ENCODE measurements at places on chromosomes 13 and 19. TPM values are rescaled to one million over a fixed set of nuclear protein-coding genes. Genes with fewer than 3 reads are reported as not detected.

DNA sequence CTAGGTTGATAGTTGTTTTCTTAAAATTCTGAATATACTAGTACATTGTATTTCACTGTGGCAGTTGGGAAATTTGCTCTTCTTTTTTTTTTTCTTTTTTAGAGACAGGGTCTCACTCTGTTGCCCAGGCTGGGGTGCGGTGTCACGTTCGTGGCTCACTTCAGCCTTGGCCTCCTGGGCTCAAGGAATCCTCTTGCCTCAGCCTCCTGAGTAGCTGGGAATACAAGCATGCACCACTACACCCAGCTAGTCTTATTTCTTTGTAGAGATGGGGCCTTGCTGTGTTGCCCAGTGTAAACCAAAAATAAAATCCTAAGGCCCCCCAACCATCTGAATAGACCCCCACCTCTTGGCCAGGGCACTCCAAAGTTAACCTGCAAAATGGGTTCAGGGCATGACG lies 79.3 kb downstream of the FNDC3A start:
- no peak overlapping the region for H3K27ac ChIP-seq
- H3K4me1 ChIP-seq, result no peaks in the 10 kb centered on the region
- H3K36me3 ChIP-seq, result peaks cover 4% of the 10 kb centered on the region
- H3K4me3 ChIP-seq, result no peak overlapping the region
- DNase-seq, result no peak

DNA sequence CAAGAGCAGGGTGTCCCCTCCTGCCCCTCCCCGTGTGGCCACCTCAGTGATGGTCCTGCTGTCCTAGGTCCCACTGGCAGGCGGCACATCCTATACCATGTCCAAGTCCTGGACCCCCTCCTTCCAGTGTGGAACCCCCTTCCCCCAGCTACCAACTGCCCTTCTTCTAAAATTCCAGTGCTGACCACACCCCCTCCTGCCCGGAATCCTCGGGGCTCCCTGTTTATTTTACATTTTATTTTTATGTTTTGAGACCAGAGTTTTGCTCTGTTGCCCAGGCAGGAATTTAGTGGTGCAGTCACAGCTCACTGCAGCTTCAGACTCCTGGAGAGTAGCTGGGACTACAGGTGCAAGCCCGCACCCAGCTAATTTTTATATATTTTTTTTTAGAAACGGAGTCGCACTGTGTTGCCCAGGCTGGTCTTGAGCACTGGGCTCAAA lies 945 bp upstream of the CPAMD8 start:
- no peaks in the 10 kb centered on the region for H3K4me1 ChIP-seq
- H3K4me3 ChIP-seq, result no peak overlapping the region
- peaks cover 12% of the 10 kb centered on the region for H3K27me3 ChIP-seq
- DNase-seq, result no peak
- peaks cover 23% of the 10 kb centered on the region for H3K36me3 ChIP-seq

- H3K27ac ChIP-seq, result no peak overlapping the region
- no peaks in the 10 kb centered on the region for H3K27me3 ChIP-seq
- no peaks in the 10 kb centered on the region for H3K36me3 ChIP-seq
- H3K4me1 ChIP-seq, result peaks cover 12% of the 10 kb centered on the region
- H3K4me3 ChIP-seq, result no peak overlapping the region
Measured at GRCh38 chr19:30857388-30857787, 485.2 kb downstream of the ZNF536 start.

DNA sequence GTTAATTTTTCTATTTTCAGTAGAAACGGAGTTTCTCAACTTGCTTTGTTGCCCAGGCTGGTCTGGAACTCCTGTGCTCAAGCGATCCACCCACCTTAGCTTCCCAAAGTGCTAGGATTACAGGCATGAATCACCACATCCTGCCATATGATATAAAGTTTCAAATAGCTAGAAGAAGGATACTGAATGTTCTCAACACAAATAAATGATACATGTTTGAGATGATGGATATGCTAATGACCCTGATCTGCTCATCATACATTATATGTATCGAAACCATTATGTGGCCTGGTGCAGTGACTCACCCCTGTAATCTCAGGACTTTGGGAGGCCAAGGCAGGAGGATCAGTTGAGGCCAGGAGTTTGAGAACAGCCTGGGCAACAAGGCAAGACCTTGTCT lies 11.5 kb downstream of the CIB3 start:
- H3K4me3 ChIP-seq, result no peak overlapping the region
- no peak overlapping the region for H3K27ac ChIP-seq
- H3K36me3 ChIP-seq, result no peaks in the 10 kb centered on the region
- H3K27me3 ChIP-seq, result no peaks in the 10 kb centered on the region
- H3K4me1 ChIP-seq, result no peaks in the 10 kb centered on the region
- no peak for DNase-seq

DNA sequence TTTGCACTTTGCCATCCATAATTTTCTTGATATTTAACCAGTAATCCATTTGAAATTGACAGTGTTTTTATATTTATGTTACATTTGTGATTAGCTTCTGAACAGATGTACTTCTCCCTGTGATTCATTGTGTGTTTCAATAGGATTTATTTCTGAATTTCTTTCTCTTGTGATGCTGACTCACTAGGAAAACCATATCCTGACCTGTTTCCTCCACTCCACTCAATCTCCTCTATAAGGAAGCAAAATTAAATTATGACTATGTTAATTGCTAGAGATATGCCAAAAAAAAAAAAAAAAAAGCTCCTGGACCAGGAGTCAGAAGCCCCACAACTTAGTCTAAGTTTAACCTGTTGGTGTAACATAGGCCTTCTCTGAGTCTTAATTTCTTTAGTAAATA lies 614.6 kb upstream of the SPRY2 start:
- H3K4me1 ChIP-seq, result peaks cover 1% of the 10 kb centered on the region
- DNase-seq, result no peak
- no peak overlapping the region for H3K27ac ChIP-seq

DNA sequence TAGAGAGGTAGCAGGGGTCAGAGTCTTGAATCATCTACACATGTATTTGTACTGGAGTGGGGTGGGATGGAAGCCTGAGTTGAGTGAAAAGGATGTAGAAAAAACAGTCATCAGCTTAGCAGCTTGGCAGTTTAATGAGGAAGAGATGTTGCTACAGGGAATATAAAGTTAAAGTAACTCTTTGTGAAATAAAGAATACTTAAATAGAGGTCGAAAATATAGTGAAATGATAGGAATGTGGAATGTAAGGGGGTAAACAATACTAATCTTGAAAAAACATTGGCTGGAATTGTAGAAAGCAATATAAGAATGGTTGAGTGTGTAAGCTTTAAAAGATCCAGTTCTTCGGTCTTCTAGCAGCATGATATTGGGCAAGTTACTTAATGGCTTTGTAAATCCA lies 22.7 kb downstream of the NUP58 start:
- H3K4me1 ChIP-seq, result peaks cover 7% of the 10 kb centered on the region
- H3K27ac ChIP-seq, result peak overlapping the region; percentile 0
- H3K4me3 ChIP-seq, result no peak overlapping the region
- H3K36me3 ChIP-seq, result no peaks in the 10 kb centered on the region
- no peaks in the 10 kb centered on the region for H3K27me3 ChIP-seq

DNA sequence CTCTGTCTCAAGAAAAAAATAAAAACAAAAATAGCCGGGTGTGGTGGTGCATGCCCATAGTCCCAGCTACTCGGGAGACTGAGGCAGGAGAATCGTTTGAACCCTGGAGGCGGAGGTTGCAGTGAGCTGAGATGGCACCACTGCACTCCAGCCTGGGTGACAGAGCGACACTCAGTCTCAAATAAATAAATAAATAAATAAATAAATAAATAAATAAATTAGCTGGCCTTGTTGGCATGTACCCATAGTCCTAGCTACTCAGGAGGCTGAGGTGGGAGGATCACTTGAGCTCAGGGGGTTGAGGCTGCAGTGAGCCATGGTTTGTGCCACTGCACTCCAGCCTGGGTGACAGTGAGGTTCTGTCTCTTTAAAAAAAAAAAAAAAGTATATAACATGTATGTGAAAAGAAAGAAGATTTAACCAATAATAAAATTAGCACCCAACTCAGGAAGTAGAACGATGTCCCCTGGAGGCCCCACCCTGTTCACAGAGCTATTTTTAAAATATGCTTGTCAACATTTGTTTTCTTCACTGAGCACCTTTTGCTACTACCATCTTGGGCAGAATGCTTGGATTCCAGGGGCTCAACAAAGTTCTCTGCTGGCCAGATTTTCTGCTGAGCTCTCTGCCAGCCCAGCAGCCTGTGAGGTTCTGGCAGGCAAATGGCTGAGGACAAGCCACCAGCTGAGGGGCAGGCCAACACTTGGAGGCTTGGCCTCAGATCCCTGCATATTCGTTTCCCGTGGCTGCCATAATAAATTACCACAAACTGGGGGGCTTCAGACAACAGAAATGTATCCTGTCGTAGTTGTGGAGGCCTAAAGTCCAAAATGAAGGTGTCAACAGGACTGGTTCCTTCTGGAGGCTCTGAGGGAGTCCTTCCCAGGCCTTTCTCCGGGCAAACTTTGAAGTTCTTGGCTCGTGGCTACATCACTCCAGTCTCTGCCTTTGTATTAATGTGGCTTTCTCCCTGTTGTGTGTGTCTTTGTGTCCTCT lies 5.2 kb downstream of the SLC25A42 start:
- H3K36me3 ChIP-seq, result no peaks in the 10 kb centered on the region
- DNase-seq, result no peak
- no peak overlapping the region for H3K27ac ChIP-seq
- H3K4me1 ChIP-seq, result peaks cover 14% of the 10 kb centered on the region

DNA sequence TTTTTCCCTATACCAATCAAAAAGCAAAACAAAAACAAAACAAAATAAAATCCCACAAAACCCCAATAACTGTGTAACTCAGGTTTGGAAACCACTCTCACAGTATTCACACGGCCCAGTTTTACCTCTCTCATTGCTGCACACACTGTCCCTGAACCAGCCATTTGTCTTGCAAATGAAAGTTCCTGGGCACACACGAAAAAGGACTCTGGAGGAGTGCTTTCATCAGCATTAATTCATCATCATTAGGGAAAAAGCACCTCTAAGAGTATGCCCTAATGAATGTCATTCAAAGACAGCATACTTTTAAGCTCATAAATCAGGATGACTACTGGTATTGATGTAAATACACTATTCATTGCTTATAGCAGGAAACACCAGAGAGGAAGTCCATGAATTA lies 306.3 kb downstream of the DNAJC15 start:
- H3K27me3 ChIP-seq, result peaks cover 2% of the 10 kb centered on the region
- H3K4me3 ChIP-seq, result no peak overlapping the region
- H3K36me3 ChIP-seq, result no peaks in the 10 kb centered on the region
- H3K27ac ChIP-seq, result no peak overlapping the region
- DNase-seq, result no peak

- H3K4me3 ChIP-seq, result no peak overlapping the region
- no peaks in the 10 kb centered on the region for H3K27me3 ChIP-seq
- no peaks in the 10 kb centered on the region for H3K36me3 ChIP-seq
- no peak for DNase-seq
- H3K4me1 ChIP-seq, result no peaks in the 10 kb centered on the region
- H3K27ac ChIP-seq, result no peak overlapping the region
Measured at GRCh38 chr13:61180234-61180633, 235.4 kb downstream of the PCDH20 start.

GRCh38 chr19:18898607-18899408 lies 2.9 kb upstream of the CERS1 start:
- no peak overlapping the region for H3K4me3 ChIP-seq
- peaks cover 2% of the 10 kb centered on the region for H3K4me1 ChIP-seq
- peaks cover 9% of the 10 kb centered on the region for H3K27me3 ChIP-seq
- no peak for DNase-seq

- no peaks in the 10 kb centered on the region for H3K36me3 ChIP-seq
- H3K4me3 ChIP-seq, result no peak overlapping the region
- peaks cover 12% of the 10 kb centered on the region for H3K27me3 ChIP-seq
Measured at GRCh38 chr19:39193803-39194202, 3.0 kb upstream of the NCCRP1 start.

GRCh38 chr13:97339019-97339987 lies 94.7 kb upstream of the RAP2A start:
- H3K36me3 ChIP-seq, result no peaks in the 10 kb centered on the region
- H3K27me3 ChIP-seq, result no peaks in the 10 kb centered on the region
- no peak for DNase-seq
- peaks cover 9% of the 10 kb centered on the region for H3K4me1 ChIP-seq

- H3K27me3 ChIP-seq, result no peaks in the 10 kb centered on the region
- H3K4me1 ChIP-seq, result peaks cover 22% of the 10 kb centered on the region
- no peak for DNase-seq
Measured at GRCh38 chr13:108225440-108225839, 7.2 kb downstream of the ABHD13 start.

Gene TMIGD2
- total RNA-seq, result not detected

Gene ZNF112
- 7.6 TPM for total RNA-seq

Gene KIR3DL1
- total RNA-seq, result not detected

Gene KLF1
- total RNA-seq, result not detected

Gene NEK5
- total RNA-seq, result not detected

Gene ZNF583
- total RNA-seq, result 13.6 TPM

Gene SRRM5
- total RNA-seq, result 0.51 TPM

Gene SPTBN4
- 161 TPM for total RNA-seq

Gene LRP3
- total RNA-seq, result 46.9 TPM

Gene CCNA1
- total RNA-seq, result 4.3 TPM

Gene B3GNT8
- 15.9 TPM for total RNA-seq

Gene IRS2
- 27.0 TPM for total RNA-seq

Data from glutamatergic neuron (in vitro differentiated cells).